NCI-H1436 (cell line): ENCODE measurements at places on chromosomes 5 and 9.

- DNase-seq = peak; percentile 59
These were observed 148.4 kb downstream of the MAPKAP1 start for GRCh38 chr9:125558453-125559092.

- peak; percentile 46 for DNase-seq
These were observed 39.8 kb downstream of the BARHL1 start for GRCh38 chr9:132622159-132622558.

- DNase-seq = no peak
These were observed at the start of gene FGF18 for GRCh38 chr5:171418982-171419687. FGF18 (plus strand) TSS chr5:171419647; CDS start chr5:171420200, 553 bp downstream.

DNA sequence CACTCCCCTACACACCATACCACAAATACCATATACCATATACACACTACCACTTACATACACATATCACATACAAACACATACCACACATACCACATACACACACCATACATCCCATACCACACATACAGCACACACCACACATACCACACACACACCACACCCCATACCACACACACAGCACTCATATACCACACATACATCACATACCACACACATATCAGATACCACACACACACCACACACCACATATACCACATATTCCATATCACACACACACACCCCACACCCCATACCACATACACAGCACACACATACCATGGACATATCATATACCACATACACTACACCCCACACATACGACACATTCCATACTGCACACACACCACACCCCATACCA is 276.6 kb downstream of the GADD45G start:
- DNase-seq = no peak

- no peak for DNase-seq
These were observed 55.9 kb downstream of the IRF1 start for GRCh38 chr5:132434416-132435286.

- no peak for DNase-seq
These were observed 128.7 kb downstream of the NIPBL start for GRCh38 chr5:37005252-37005651.

DNA sequence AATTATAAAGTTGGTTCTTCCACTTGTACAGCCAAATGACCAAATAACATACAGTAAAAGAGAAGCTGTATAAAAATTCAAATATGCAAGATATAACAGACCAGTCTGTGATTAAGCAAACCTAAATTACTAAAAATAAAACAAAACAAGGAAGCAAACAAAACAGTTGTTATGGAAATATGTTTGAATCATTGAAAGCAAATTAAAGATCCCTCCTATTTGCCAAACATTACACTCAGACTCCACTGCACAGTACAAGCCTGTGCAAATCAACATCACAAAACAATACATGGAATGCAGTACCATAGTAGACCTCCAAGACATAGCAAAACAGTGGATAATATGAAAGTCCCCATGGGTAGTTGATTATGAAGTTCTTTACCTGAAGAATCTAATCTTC is 288.1 kb upstream of the PTGER4 start:
- no peak for DNase-seq

DNA sequence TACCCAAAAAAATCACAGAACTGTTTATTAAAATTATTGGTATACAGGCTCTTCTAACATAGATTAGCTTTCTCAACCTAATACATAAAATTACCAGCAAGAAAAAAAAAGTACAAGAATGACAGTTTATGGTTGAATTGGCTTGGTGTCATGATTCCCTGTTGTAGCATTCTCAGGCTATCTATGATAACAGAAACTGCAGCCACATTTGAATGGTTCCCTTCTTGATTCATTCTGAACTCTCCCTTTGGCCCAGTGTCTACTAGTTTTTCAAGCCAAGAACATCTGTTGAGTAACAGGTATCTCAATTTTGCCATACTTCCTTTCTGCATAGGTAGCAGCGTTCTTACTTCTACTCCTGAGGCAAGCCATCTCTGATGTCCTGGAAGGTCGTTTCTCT is 3.0 kb downstream of the SPIN1 start:
- no peak for DNase-seq

DNA sequence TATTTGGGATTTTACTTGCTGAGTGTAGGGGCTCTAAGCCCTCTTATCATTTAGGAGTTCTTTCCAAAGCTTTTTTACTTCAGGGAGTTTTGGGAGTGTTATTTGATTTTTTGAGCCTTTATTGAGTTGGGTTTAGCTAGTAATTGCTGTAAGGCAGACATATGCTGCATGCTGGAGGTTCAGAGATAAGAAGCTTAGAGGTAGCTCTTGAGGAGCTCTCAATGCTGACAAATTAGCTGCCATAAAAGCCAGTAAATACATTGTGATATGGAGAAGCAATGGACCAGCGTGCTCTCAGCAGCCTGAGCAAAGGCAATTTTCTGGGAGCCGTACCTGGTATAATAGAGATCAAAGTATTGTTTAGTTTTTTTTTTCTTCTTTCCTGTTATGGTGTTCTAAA is 11.6 kb downstream of the ARHGEF28 start:
- peak; percentile 65 for DNase-seq

DNA sequence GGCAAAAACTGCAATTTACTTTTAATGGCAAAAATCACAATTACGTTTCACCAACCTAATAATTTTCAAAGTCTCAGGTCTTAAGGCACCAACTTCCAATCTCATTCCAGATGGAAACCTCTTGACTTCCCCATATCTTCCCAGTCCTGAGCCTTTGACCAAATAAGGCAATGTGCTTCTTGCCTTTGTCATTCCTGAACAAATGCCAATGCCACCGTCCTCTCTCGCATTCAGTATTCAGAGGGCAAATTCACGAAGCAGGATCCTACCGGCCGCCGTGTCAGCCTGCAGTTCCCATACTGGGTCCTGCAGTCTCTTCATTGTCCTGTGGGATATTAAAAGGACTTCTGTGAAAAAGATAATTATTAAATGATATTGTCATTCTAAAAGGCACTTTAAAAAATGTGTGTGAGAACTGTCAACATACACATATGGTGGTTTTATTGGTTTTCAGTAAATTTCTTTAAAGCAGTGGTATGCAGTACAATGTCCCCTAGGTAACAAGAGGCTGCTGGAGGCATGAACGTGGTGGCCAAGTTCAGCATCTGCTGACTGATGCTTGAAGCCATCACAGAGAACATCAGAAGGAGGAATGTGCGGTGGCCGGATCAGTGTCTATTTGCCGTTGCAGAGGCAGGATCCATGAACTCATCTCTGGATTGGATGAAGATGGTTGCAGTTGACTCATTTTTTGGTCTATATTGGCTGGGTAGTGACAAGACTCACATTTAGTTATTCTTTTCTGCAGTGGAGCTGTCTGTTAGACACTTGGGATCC is 101.4 kb upstream of the IRX4 start:
- no peak for DNase-seq

GRCh38 chr5:131751506-131751905 is 45.3 kb downstream of the FNIP1 start:
- DNase-seq = no peak

DNA sequence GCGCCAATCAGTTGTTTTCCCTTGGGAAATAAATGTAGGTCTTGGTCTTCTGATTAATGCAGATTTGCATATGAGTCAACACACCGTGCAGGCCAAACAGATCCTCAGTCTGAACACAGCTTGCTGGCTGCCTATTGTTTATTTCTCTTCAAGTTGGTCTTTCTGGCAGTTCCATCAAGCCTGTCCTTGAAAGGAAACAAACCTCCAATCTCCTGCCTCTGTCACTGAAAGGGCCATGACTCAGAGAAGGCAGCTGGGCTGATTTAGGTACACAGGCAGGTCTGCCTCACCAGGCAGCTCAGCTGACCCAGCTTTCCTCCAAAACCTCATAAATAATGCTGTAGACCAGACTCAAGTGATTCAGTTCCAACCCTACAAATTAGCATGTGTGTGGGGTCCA is 175.9 kb downstream of the MAN2A1 start:
- DNase-seq = peak; percentile 65

- DNase-seq = no peak
These were observed 144.8 kb upstream of the PIK3R1 start for GRCh38 chr5:68070591-68071281.

- DNase-seq = no peak
These were observed 40.6 kb downstream of the EXOC3 start for GRCh38 chr5:483434-484140.

DNA sequence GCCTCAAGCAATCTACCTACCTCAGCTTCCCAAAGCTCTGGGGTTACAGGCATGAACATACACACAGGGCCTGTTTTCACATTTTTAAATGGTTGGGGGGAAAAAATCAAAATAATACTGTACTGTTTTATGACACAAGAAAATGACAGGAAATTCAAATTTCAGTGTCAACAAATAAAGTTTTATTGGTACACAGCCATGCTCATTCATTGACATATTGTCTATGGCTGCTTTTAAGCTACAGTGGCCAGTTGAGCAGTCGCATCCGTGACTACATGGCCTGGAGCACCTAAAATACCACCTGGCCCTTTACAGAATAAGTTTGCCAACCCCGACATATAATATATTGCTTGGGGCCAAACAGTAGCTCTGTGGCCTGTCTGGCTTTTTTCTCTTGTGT is 56.4 kb upstream of the GGTA1 start:
- no peak for DNase-seq

- DNase-seq = no peak
These were observed 70.8 kb downstream of the WWC1 start for GRCh38 chr5:168362097-168362885.

DNA sequence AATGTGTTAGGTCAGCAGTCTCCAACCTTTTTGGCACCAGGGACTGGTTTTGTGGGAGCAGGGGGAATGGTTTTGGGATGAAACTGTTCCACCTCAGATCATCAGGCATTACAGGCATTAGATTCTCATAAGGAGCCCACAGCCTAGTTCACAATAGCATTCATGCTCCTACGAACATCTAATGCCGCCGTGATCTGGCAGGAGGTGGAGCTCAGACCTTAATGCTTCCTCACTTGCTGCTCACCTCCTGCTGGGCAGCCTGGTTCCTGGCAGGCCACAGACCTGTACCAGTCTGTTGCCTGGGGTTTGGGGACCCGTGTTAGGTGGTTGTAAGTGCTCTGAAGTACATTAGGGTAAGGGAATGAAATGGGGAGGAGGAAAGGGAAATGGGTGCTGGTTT is 9.7 kb upstream of the CTNNA1 start:
- DNase-seq = no peak

DNA sequence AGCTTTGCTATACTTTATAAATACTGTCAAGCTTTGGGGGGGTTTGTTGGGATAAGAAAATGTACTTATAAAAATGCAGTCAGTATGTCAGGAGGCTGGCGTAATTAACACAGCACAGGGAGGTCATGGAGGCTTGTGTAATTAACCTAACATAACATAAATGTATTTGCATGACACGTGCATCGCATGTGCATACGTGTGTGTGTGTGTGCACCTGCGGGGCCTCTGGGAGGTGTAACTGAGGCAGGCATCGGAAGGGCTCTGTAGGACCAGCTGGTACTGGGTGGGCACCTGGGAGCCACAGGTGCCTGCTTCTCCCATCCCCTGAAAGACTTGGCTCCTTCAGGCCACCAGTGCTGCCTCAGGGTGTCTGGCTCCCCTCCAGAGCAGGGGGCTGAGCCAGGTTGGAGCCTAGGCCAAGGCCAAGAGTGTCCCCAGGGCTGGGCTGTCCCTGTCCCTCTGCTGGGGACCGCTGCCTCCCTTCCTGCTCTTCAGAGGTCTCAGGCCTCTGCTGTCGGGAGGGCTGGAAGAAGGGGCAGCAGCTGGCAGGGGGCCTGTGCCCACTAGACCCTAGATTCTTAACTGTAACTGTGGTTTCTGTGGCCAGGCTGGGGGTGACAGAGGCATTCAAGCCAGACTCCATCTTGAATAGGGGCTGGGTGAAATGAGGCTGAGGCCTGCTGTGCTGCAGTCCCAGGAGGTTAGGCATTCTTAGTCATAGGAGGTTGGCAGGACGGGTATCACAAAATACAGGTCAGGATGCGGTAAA is 9.0 kb downstream of the FCN2 start:
- DNase-seq = no peak

- no peak for DNase-seq
These were observed 898 bp downstream of the CDH10 start for GRCh38 chr5:24643880-24644279.

GRCh38 chr5:76050134-76050533 is 33.0 kb upstream of the SV2C start:
- no peak for DNase-seq

- DNase-seq = no peak
These were observed 70.3 kb upstream of the MAP1B start for GRCh38 chr5:72036951-72037350.

DNA sequence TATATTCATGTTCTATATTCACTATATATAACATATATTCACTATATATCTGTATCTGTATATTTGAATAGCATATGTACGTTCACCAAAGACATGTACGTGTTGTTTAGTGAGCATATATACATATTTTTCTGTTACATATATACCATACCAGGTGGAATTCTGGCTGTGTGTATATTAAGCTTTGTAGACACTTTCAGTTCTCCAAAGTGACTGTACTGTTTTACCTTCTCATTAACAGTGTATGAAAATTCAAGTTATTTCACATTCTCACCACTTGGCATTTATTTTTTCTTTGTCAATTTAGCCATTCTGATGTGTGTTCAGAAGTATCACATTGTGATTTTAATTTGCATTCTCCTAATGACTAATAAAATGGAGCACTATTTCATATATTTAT is 52.2 kb downstream of the DROSHA start:
- no peak for DNase-seq

- no peak for DNase-seq
These were observed 278.8 kb downstream of the GAS1 start for GRCh38 chr9:86668488-86668887.

DNA sequence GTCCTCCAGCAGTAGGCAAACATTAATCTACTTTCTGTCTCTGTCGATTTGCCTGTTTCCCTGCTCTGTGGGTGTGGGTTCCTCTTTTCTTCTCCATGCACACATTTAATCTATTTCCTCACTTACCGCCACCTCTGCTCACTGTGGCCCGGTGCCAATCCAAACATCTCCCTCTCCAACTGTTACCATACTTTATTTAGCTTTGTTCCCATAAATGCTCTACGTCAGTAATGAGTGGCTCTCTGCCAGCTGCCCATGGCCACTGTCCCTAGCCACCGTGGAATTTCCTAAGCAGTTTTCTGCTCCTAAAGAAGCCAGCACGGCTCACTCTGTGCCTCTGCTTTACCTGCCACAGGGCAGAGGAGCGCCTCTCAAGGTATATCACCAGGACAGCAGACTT is 19.5 kb upstream of the GOLPH3 start:
- peak; percentile 88 for DNase-seq

DNA sequence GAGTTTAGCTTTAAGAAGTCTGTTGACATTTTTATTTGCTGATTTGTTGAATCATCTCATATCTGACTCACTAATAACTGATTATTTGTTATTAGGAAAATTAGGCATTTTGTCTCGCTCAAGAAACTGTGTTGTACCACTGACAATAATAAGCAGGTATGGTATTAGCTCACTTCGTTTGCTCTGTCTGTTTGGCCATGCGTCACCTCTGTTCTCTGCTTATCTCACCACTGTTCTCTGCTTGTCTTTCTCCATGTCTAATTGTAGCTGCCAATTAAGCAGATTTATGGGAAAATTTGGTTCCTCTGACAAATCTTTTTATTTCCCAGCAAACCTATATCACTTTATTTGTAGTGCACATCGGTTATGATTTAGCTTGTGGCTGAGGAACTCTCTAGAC is 138.9 kb downstream of the WDR41 start:
- DNase-seq = no peak
